ENCODE measurements at places on chromosomes 7 and 10.

DNA sequence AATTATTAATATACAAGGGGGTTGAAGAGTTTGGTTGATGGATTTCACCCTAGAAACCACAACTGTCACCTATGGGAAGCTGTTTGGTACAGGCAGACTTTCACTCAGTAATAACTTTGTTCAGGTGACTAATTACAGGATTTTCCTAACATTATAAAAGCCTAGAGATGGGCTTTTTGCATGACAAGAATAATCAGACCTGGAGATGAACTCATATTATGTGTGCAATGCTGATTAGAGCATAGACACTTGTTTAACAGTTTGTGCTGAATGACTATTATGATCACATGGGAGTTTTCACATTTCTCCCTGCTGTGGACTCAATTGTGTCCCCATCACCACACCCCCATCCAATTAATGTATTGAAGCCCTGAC, 90.2 kb upstream of the STEAP4 start:
- DNase-seq, result no peak

DNA sequence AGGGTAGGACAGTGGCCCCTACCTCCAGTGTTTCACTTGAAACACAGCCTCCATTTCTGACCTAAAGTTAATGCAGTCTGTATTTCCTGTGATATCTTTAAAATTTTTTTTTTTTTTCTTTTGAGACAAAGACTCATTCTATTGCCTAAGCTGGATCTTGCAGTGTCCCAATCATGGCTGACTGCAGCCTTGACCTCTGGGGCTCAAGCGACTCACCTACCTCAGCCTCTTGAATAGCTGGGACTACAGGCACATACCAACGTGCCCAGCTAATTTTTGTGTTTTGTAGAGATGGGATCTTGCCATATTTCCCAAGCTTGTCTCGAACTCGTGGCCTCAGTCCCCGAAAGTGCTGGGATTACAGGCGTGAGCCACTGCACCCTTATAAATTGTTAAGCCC, 16.7 kb upstream of the MGAM2 start:
- DNase-seq, result no peak

DNA sequence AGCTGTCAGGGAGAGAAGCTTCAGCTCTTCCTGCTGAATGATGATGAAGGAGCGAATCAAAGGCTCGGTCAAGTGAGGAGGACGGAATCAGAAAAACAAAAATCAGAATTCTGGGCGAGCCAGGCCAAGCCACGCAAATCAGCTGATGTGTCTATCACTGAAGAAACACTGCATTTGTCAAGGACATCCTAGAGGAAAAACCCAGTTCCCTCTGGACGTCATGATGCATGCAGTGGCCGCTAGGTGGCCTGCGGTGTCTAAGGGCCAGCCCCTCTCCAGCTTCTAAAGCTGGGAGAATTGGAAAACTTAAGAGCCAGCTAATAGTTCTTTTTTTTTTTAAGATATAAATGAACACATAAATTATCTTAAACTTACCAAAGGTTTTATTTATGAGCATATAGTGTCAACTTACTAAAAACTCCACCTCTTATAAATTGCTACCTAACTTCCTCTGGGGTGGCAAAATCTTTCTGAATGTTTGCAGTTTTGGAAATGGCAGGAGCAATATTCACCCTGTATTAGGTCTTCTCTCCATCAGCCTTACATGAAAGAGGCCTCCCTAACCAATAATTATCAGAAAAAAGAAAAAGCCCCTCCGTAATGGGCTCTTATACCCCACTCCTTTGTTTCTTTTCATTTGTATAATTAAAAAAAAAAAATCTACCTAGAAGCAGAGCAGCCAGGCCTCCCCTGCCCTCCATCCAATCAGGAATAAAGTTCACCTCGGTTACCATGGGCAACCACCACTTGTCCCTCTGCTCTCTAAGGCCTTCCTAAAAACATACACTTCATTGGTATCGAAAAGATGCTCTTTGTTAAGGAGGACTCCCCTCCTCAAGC, 186.8 kb downstream of the USP6NL start:
- no peak for DNase-seq

- no peak for DNase-seq
These were observed 186.8 kb downstream of the PHTF2 start for GRCh38 chr7:77985232-77985973.

GRCh38 chr10:69810097-69810496, 8.4 kb downstream of the COL13A1 start:
- no peak for DNase-seq

DNA sequence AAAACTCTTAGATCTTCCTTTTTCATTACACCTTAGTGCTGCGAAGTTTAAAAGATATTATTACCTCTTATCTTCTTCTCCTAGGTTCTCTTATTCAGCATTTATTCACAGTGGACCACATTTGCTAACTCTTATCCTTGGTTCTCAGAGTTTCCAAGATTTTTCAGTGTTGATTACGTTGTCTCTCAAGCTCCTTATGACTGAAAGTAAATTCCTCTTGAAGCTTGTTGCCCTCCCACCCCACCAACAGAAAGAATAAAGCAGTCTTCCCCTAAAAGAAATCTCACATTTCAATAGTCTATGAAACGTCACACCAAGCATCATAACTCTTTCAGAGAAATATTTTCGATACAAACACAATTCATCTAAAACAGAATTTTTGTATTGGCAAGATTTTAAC, 362.5 kb downstream of the MAGI2 start:
- no peak for DNase-seq

DNA sequence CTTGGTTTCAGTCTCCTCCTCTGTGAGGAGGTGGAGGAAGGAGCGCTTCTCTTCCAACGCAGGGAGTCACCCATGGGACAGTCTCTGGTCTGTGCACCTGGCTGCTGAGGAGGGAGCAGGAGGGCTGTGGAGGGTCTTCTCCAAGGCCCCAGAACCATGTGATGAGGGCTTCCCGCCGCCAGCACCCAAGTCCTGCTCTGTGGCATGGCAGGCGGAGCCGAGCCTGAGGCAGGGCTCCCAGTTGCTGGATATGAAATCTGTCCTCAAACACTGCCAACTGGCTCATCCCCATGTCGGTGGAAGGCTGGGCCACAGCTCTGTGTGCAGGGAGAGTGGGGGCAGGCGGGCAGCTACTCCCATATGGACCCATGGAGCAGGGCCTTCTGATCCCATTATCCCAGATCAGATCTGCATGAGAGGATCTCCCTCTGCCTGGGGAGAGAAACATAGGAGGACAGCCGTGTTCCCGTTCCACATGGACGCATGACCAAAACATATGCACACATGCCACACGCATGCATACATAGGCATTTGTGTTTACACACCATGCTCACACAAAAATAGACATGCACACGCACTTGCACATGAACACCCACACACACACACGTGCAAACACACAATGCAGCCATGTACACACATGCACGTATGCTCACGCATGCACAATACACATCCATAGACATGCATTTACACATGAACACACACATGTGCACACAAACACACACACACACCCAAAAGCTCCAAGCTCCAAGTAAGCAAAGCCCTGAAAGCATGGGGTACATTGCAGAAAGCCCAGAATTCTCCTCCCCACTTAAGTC, 38.8 kb upstream of the EN2 start:
- no peak for DNase-seq

DNA sequence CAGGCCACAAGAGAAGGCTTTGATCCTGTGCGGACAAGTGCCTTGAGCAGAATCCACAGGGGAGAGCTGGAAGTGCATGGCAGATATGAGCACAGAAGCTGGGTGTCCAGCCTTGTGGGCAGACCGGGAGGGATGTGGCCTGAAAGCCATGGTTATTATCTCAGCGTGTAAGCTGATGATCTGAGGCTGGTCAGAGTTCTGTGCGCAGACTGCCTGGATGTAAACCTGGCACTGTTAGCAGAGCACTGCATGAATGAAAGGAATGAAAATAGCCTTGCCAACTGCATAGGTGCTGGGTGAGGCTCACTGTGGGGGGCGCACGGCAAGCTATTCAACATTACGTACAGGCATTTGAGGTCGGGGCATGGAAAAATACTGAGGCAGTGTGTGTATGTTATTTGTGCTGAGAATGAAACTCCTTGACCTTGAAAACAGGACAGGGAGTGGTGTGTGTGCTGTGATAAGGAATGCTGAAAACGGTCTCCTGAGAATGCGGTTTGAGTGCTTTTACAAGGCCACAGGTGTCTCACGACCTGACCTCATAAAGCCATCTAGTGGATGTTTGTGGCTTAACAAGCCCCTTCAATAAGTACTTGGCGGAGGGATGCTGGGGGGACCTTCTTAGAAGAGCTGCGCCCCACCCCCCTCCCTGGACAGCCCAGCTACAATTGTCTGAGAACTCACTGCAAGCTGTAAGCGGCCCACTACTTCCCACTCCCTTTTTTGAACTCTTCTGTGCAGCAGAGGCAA, 18.7 kb downstream of the AKR1C1 start:
- DNase-seq, result no peak

GRCh38 chr10:34885898-34886297, 70.8 kb upstream of the PARD3 start:
- DNase-seq, result no peak

DNA sequence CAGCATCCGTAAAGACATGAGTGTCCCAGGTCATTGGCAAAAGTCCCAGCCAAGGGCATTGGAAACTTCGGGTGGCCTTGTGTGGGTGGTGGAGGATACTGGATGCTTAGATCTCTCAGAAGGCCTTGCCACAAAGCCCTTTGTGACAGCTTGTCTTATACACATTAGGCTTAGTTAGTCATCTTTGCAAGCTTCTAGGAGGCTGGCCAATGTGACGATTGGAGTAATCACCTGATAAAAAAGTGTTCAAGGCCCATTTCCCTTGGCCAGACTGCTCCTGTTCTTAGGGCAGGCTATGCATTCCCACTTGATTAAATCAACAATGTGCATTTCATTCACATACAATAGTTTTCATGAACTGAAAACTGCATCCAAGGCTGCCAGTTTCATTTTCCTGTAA, 26.9 kb downstream of the NPS start:
- no peak for DNase-seq

DNA sequence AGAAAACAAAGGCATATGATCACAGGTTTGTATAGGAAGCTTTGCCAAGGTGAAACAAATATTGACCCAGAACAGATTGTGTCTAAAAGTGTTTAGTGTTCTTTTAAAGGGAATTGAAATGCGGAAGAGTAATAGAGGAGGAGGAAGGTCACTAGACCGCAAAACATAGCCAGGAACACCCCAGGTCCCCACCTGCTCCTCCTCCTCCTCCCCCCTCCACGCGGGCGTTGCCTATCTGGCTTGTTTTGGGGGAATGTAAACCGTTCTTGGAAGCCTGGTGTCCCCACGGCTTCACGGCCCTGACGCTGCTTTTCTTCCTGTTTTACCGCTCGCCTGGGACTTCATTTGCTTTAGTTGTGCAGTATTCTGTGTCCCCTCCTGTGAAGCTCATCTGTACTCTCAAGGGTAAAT, 81.0 kb upstream of the PFKP start:
- no peak for DNase-seq

- peak; percentile 16 for DNase-seq
These were observed 69.0 kb upstream of the VOPP1 start for GRCh38 chr7:55641273-55641691.

DNA sequence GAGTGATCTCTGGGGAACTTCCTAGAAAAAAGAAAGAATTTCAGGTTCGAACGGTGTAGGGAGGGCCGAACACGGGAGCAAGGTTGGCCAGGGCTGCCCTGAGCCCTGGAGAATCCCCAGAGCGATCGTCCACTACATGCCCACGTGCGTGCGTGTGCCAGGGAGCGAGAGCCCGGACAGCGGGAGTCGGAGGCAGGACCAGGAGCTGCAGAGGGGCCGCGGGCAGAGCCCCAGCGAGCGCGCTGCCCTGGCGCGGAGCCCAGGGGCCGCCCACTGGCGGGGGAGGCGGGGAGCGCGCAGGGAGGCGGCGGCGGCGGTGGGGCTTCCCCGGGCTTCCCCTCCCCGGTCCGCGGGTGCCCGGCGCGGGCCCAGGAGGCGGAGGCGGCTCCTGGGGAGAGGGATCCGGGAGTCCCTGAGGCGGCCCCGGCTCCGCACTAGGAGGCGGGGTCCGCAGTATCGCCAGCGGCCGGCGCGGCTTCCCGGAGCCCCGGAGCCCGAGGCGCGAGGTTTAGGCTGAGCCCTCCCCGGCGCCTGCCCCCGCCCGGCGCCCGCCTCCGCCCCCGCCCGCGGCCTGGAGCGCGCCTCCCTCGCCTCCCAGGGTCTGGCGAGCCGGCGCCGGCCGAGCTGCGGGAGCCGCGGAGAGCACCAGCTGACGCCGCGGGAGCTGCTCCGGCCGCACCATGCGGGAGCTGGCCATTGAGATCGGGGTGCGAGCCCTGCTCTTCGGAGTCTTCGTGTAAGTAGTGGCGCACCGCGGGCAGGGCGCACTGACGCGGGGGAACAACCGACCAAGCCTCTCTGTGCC, at the start of gene PLPP4:
TSS of gene PLPP4 (plus strand) at position 602 of the 805 bp plus-strand sequence. CDS start at position 681, 79 bp downstream.
- DNase-seq, result no peak

DNA sequence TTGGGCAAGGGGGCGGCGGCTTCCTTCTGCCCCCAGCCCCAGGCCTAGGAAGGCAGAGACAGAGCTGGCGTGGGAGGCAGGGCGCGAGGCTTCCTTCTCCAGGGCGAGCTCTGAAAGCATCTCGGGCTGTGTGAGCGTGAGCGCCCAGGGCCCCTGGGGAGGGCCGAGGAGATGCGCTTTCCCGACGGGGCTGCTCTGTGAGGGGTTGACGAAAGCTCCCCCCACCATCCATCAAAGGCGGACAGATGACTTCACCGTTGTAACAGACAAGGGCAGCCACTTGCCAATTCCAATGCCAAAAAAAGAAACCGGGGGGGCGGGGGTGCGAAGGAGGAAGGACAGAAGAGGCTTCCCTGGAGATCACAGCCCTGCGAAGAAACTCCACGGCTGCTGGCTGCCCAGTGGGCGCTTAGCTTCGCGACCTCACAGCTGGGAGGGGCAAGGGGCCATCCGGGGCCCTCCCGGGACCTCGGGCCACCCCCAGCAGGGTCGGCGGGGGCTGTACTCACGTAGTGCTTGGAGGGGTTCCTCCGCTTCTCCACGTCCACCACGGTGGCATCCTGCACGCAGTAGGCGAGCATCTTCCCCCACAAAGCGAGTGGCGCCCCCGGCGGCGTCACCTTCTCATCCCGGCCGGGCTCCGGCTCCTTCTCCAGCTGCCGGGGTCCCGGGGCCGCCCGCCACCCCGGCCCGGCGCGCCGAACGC, 537 bp downstream of the SH3PXD2A start:
- DNase-seq, result no peak

- no peak for DNase-seq
These were observed 989 bp downstream of the ERLIN1 start for GRCh38 chr10:100184840-100185239.

DNA sequence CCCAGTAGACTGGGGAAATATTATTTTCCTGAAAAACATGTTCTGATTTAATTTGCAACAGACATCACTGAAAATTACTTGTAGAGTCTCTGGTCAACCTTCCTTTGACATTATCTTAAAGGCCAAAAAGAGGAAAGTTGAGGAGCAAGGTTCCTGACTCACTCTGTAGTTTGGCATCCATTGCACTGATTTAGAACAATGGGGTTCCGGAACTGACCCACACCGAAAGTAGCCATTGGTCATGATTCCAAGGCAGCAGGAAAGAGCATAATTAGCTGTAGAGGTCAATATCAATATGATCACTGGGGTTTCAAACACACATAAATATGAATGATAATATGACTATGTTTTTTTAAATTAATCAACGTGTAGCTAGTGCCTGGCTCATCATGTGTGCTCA, 65.8 kb downstream of the DNMBP start:
- DNase-seq, result no peak
